Suppressor macrophage treated with lipopolysaccharide for 4 hours (primary cell): ENCODE measurements at places on chromosomes 3 and 15.

GRCh38 chr3:13194285-13195209 lies 121.3 kb upstream of the IQSEC1 start:
- DNase-seq = no peak

DNA sequence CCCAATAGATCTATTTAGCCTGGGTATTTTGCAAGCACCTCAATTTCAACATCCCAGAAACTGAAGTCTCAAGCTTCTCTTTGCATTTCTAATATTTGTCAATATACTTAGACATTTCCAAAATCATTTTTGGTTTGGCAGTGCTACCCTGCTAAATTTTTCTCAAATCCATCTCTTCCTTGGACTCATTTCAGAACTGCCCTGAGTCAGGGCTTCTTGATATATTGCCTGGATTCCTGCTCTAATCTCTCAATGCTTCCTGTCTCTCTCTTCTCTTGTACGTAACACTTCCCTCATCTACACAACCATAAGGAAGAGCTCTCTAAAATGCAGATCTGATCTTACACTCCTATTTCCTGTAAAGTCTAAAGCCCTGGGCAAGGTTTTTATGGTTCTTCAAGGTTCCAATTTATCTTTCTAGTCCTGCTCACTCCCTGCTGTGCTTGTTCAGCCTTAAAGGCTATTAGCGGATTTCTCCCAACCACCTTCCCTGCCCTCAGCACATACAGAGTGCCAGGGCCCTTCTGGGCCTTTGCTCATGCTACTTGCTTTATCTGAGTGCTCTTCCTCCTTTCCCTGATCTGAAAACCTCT lies 53.0 kb upstream of the MME start:
- DNase-seq = peak; percentile 35

GRCh38 chr3:64488939-64489338 lies 198.9 kb downstream of the ADAMTS9 start:
- no peak for DNase-seq

- DNase-seq = no peak
Measured at GRCh38 chr3:151312972-151313371, 3.6 kb downstream of the GPR87 start.

- no peak for DNase-seq
Measured at GRCh38 chr15:90948506-90948905, 6.2 kb upstream of the RCCD1 start.

- no peak for DNase-seq
Measured at GRCh38 chr3:49461443-49462171, 8.5 kb upstream of the DAG1 start.

DNA sequence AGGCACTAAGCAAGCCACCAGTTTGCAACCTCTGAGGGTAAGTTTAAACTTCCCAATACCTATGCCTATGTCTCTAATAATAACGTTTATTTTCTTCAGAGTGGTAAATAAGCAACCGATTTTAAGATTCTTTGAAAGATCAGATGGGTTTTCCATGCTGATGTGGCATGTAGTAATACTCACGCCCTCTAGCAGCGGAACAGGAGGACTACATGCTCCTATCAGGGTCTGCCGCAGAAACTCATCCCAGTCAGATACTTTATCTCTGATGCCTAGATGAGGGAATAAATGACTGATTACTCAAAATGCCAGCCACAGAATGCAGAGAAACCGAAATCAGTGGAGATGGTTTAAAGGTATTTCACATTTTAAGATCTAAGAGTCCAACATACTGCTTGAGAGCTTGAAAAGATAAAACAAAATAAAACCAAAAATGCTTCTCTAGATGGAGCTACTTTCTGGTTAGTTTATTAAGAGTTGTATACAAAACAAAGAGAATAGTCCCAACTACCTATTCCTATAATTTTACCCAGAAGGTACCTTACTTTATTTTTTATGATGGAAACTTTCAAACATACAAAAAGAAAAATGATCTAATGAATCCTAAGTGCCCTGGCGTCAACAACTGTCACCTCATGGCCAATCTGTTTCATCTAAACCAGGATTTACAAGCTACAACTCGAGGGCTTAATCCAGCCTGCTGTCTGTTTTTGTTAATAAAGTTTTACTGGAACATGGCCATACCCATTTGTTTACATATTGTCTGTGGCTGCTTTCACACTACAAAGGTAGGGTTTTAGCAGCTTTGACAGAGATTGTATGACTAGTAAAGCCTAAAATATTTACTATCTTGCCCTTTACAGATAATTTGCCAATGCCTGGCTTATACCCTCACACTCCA lies 37.5 kb upstream of the STIMATE start:
- peak; percentile 68 for DNase-seq

DNA sequence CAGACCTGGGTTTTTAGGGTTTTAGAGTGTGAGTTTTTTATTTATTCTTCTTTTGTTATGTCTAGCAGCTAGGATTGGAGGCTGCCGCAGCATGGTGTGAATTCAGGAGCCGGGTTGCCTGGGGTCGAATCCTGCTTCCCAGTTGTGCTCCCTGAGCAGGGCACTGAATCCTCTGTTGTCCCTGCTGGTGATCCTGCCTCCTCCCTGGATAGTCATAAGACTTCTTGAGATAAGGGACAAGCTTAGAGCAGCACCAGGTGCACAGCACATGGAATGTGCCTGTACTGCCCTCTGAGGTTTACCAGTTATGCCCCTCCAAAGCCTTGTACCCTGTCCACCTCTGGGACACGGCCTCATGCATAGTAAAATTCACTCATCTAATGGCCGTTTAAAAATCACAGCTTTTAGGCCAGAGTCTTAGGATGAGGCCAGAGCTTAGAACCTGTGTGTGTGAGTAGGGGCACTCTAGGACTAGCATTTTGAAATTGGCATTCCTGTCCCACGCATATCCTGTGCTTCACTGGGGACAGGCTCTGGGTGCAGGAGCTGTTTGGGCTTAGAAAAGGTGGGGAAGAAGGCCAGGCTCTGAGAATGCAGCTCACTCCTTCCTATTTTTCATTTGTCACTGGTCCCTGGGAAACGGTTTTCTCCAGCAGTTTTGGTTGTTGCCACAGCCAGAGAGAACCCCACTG lies 47.7 kb downstream of the CHCHD6 start:
- no peak for DNase-seq

GRCh38 chr3:99439892-99440291 lies 198.5 kb upstream of the COL8A1 start:
- DNase-seq = no peak

- DNase-seq = no peak
Measured at GRCh38 chr3:43177085-43177484, 71.2 kb upstream of the POMGNT2 start.

DNA sequence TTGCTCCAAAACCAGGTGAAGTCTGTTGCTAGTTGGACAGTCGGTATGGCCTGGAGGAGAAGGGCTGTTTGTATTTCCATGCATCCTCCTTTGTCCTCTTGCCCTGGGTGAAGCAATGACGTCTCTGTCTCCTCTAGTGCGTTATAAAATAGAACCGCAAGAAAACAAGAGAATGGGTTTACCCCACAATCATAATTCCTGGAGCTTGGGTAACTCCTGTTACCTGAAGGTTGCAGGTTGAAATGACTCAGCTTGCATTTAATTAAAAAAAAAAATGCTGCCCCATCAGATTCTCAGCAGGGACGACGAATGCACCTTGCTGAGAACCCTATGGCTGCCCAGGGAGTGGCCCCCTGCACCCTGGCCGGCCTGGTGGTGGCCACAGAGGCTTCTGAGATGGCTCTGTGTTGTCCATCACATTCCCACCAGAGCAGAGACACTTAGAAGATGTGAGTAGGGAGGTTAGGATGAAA lies 228.2 kb upstream of the BHLHE40 start:
- no peak for DNase-seq

- no peak for DNase-seq
Measured at GRCh38 chr3:111669926-111670630, 74.9 kb upstream of the ZBED2 start.

GRCh38 chr15:38254051-38254883 lies 1.6 kb downstream of the SPRED1 start:
- DNase-seq = peak; percentile 59
